ENCODE measurements at places on chromosomes 16 and 17.

- no peak for DNase-seq
These were observed 6.9 kb downstream of the MRM1 start for GRCh38 chr17:36608280-36608679.

- DNase-seq: no peak
These were observed 426.0 kb upstream of the CDH11 start for GRCh38 chr16:65547772-65548446.

GRCh38 chr16:19179546-19180490 lies 11.8 kb downstream of the SYT17 start:
- no peak for DNase-seq

DNA sequence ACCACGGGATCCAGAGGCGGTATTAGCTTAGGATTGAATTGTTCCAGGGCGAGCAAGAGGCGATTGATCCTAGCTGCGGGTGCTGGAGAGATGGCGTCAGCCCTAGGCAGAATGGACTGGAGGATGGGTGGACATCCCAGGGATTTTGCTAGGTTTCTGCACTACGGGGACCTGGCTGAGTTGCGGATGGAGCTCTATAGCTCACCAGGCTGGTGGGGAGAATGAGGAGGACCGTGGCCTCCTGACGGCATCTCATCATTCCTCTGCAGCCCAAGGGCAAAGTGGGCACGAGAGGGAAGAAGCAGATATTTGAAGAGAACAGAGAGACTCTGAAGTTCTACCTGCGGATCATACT lies 614 bp downstream of the TMEM208 start:
- DNase-seq: no peak

DNA sequence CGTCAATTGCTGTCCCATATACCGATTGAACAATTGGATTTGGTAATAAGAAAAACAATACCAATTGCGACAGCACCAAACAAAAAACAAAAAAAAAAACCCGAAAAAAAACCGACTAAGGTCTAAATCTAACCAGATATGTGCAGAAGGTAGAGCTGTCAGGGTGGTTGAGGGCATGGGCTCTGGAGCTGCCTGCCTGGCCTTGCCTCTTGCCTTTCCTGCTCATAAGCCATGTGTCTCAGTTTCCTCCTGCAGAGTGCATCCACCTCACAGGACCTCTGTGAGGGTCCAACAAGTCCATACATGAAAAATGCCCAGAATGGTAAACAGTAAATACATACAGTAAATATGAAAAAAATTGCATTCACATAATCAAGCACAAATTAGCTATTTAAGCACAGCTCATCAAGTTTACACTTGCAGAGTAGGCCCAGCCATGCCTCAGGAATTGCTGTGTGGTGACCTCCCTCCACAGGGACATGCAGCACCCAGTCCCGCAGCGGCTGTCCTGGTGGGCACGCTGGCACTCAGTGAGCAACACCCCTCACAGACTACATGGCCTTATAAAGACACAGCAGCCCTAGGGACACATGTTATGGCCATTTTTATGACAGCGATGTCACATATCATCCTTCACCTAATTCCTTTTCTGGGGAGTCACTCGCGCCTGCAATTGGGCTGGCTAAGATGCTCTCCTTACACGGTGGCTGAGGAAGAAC lies 17.9 kb downstream of the TBC1D28 start:
- no peak for DNase-seq

DNA sequence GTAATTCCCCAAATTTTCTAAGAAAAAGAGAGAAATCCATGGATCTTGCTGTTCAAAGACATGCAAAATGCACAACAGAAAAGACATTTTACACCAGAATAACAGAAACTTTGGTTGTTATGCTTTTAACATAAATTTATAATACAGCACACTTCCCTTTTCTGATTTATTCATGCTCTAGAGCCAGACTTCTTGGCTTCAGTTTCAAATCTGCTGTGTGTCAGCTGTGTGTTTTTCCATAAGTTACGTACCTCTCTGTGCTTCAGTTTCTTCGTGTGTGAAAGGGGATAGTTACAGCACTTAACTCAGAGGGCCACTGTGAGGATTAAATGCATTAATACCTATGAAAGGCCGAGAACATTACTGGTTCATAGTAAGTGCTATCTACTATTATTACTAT lies 6.8 kb upstream of the CCL3L1 start:
- no peak for DNase-seq

DNA sequence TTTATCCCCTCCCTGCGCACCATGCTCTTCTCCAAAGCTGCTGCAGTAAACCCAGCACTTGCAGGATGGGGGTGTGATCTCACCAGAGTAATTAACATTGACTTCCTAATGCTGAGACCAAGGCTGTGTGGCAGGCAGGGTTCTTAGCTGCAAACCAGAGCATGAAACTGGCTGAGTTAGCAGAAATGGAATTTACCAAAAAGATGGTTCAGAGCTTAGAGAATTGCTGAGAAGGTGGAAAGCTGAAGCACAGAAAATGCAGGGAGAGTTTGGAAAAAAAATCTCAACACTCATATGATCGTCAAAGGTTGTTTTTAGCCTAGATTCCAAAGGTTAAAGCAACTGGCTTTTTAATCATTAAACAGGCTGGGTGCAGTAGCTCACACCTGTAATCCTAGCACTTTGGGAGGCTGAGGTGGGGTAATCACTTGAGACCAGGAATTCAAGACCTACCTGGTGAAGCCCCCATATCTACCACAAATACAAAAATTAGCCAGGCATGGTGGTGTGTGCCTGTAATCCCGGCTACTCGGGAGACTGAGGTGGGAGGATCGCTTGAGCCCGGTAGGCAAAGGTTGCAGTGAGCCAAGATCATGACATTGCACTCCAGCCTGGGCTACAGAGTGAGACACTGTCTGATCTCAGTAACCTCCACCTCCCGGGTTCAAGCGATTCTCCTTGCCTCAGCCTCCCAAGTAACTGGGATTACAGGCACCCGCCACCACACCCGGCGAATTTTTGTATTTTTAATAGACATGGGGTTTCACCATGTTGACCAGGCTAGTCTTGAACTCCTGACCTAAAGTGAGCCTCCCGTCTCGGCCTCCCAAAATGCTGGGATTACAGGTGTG lies 6.0 kb upstream of the TXNDC11 start:
- no peak for DNase-seq

All from SK-N-MC (cell line).